Activated CD4-positive, alpha-beta memory T cell treated with anti-CD3 and anti-CD28 coated beads for 36 hours (primary cell): ENCODE measurements at places on chromosomes 5 and 9. TPM values are rescaled to one million over a fixed set of nuclear protein-coding genes. Genes with fewer than 3 reads are reported as not detected.

Gene GPX3
- total RNA-seq, result not detected

Gene DUSP1
- total RNA-seq, result 10.6 TPM

Gene HRH2
- 11.6 TPM for total RNA-seq

Gene INSYN2B
- not detected for total RNA-seq

Gene CCDC183
- 0.36 TPM for total RNA-seq

Gene PCDHGA5
- total RNA-seq, result not detected

Gene C7
- not detected for total RNA-seq

Gene DEPDC1B
- 33.6 TPM for total RNA-seq

Gene C9
- total RNA-seq, result not detected

Gene ECM2
- not detected for total RNA-seq

Gene HAVCR1
- total RNA-seq, result 0.40 TPM
